ENCODE measurements at places on chromosomes 5 and 9.
A peak's percentile ranks its signal among the peaks of the same experiment; 100 is the strongest.

DNA sequence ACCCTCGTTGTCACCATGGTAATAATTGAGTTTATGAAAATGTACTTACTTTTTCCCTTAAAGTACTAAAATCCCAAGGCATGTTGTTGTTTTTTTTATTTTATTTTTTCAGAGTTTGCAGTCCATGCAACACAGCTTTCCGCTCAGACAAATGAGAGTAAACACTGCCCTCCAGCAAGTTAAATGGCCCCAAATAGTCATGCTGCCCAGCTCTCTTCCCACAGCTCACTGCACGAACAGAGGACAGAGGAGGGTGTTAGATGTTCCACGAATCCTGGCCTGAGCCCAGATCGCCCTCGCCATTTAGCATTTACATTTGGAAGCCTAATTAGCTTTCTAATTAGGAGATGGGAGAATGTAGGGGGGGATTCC lies 1.9 kb downstream of the NIM1K start:
- peak; percentile 44 for DNase-seq

DNA sequence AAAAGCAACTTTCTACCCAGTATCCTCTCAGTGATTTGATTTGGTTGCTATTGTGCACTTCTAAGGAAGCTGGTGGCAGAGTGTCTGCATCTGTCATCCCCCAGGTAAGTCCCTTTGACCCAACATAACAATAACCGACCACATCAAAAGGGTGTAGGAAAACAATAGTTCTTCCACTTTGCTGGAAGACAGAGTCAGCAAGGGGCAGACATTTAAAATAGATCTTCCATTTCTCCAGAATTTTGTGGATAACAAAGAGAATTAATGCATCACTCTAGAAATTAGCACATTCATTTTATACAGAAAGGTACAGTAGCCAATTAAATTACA lies 177.5 kb downstream of the EBF1 start:
- DNase-seq, result no peak

DNA sequence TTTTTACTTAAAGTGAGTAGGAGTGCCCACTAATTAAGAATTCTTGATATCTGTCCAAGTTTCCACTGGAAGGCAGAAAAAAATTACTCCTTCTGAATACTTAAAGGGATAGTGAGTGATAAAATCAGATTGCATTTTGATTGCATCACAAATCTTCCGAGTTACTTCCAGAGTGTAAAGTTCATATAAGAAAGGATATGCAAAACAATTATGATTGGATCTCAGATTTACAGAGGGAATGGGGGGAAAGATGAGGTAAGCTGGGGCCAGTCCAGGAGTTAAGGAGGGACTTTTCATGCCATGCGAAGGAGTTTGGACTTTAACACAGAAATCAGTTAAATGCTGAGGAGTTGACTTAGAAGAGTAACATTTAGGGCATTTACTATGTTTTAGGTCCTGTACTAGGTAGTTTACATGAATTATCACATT lies 9.3 kb upstream of the RNF145 start:
- no peak for DNase-seq

GRCh38 chr9:94173632-94174031 lies 85.5 kb upstream of the ZNF169 start:
- no peak for DNase-seq

- no peak for DNase-seq
Measured at GRCh38 chr9:14440062-14440461, 126.1 kb upstream of the NFIB start.

GRCh38 chr5:61308712-61309111 lies 23.3 kb upstream of the ZSWIM6 start:
- DNase-seq, result peak; percentile 68

DNA sequence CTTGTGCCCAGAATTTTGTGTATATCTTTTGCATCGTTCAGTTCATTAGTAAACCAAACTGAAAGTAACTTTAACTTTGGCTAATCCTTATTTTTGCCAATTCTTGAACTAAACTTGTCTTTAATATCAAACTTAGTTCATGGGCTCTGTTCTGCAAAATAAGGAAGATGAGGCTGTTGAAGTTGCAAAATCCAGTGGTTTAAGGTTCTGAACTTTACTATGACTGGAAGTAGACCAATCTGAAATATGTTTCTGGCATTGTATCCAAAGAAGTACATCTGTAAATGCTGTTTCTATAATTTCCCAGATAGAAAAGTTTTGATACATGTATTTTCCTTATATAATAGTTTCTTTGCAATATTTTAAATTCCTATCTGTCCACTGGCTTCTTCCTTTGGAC lies 238.1 kb downstream of the CETN3 start:
- DNase-seq, result no peak

All from mesendoderm (in vitro differentiated cells).